ENCODE measurements at places on chromosomes 16 and 17.

DNA sequence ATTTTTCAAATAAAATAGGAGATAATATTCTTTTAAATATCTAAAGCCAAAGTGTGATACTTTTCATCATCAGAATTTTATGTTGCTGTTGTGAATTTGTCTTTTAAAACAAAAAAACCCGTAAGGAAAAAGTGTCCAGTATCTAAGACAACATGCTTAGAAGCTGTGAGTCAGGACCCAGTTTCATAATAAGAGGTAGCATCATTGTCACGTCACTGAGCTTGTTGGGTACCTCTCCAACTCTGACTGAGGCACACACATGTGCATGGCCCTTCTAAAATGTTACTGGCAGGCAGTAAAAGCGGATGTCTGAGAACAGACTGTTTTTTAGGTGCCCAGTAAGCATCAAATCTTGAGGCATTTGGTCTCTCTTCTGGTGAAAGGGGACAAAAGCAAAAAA lies 2.5 kb downstream of the CIAPIN1 start:
- no peak for DNase-seq

- no peak for DNase-seq
Observed at GRCh38 chr16:3938471-3938842, 57.9 kb upstream of the CREBBP start.

DNA sequence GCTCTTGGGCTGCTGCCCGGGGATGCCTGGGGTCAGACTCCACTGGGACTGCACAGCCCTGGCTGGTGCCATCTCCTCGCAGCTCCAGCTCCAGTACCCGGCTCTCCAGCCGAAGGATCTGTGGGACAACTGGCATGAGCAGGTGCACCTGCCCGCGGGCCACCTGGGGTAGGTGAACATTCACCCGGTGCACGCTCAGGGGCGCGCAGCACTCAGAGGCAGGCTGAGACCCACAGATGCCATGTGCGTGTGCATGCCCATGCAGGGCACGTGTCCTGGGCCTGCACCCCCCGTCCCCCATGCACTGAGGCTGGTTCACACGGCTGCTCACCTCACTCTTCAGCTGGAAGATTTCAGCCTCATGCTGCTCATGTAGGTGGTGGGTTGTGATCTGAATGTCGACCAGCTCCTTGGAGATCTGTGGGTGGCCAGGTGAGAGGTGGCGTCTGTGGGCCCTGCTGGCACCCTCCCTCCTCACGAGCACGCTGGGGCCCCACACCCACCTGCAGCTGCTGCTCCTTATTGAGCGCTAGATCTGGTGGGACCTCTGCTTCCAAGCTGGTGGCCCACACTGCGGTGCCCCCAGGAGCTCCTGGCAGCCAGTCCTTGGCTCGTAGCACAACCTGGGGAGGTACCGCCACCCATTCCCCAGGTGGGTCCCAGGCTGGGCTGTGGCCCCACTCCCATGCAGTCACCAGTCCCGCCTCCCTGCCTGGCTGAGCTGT lies 618 bp downstream of the CCDC78 start:
- no peak for DNase-seq

- DNase-seq = peak; percentile 64
Observed at GRCh38 chr17:6421700-6422604, 13.0 kb downstream of the AIPL1 start.

GRCh38 chr17:34378664-34379101 lies 15.7 kb upstream of the CCL1 start:
- no peak for DNase-seq

DNA sequence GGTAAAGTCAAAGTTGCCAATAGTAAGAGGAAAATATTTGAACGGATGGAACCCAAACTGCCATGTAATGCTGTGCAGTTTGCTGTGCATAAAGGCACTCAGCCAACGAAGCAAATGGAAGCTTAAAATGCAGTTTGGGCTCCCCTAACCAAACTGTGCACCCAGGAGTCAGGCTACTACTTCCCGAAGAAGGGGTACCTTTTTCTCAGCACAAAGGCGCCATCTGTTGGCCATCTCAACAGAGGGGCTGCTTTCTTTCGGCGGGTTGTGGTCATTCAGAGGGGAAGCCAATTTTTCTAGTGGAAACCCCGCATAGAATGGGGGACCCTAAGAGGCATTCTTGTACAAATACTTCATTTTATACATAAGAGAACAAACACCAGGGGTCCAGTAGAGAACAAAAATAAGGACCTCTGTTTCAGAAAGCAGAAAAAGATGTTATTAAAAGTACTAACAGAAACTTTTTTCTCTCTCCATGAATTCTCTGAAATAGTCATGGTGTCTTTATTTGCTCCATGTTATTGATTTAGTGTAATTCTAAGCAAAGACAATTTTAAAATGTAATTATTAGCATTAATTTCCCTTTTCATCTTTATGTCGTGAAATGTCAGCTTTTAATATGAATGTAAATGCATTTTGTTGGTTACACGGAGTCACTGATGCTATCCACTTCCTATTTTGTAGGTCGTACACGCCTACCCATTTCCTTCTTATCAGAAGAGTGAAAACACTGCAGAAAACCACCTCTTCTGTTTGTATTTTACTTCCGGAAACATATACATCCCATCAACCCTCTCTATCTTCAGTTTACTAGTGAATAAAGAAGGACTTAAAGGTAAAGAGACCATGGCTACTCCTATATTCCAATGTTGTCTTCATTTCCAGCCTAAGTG lies 453.3 kb downstream of the KCNJ2 start:
- peak; percentile 23 for DNase-seq

DNA sequence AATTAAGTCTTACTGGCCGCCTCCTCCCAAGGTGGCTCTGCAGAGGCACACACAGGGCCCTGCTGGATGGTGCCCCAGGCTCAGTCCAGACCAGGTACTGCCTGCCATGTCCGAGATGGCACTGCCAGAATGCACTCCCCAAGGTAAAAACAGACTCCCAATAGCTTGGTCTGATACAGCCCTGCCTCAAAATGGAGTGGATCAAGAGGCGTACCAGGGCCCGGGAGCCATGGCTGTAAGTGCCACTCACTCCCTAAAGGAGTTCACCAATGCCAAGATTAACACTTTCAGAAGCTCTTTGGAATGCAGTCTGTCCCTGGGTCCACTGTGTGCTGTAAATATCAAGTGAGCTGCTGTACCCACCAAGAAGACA lies 576 bp upstream of the MYO18A start:
- DNase-seq = no peak

GRCh38 chr17:7816926-7817642 lies 16.9 kb upstream of the KDM6B start:
- no peak for DNase-seq

- DNase-seq = no peak
Observed at GRCh38 chr17:62388856-62389255, 8.5 kb downstream of the EFCAB3 start.

- no peak for DNase-seq
Observed at GRCh38 chr17:77087650-77088454, 52.9 kb upstream of the SEC14L1 start.

- no peak for DNase-seq
Observed at GRCh38 chr16:85945424-85945751, 46.4 kb downstream of the IRF8 start.

DNA sequence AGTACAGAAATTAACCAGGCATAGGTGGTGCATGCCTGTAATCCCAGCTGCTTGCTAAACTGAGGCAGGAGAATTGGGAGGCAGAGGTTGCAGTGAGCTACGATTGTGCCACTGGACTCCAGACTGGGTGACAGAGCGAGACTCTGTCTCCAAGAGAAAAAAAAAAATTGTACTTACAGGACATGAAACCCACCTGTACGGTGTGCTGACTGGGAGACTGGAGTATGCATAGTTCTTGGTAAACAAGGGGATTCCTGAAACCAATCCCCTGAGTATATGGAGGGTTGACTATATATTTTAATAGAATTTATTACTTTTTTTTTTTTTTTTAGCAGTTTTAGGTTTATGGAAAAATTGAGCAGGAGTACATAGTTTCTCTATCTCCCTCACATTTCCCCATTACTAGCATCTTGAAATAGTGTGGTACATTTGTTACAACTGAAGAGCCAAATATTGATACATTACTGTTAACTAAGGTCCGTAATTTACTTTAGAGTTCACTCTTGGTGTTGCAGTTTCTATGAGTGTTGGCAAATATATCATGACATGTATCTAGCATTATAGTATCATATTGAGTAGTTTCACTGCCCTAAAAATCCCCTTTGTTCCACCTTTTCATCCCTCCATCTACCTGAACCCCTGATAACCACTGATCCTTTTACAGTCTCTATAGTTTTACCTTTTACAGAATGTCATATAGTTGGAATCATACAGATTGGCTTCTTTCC lies 19.3 kb downstream of the TENT4B start:
- no peak for DNase-seq

DNA sequence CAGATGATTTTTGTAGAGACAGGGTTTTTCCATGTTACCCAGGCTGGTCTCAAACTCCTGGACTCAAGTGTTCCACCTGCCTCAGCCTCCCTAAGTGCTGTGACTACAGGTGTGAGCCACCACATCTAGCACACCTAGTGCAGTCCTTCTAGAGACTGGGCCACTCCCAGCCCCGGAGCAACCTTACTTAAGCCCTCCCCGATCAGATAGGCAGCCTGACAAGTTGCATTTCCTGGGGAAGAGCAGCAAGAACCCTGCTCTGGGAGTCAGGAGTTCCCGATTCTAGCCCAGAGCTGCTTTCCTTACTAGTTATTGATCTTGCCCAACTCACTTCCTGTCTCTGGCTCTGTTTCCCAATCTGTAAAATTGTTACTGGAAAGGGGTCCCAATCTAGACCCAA lies 7.0 kb upstream of the NAGLU start:
- no peak for DNase-seq

GRCh38 chr17:80270836-80271235 lies 10.2 kb downstream of the RNF213 start:
- peak; percentile 31 for DNase-seq

GRCh38 chr16:77711179-77711578 lies 11.1 kb upstream of the NUDT7 start:
- DNase-seq = no peak

All from fibroblast of skin of right biceps (primary cell).